AML-193 (cell line): ENCODE measurements at places on chromosomes 11 and 22.

DNA sequence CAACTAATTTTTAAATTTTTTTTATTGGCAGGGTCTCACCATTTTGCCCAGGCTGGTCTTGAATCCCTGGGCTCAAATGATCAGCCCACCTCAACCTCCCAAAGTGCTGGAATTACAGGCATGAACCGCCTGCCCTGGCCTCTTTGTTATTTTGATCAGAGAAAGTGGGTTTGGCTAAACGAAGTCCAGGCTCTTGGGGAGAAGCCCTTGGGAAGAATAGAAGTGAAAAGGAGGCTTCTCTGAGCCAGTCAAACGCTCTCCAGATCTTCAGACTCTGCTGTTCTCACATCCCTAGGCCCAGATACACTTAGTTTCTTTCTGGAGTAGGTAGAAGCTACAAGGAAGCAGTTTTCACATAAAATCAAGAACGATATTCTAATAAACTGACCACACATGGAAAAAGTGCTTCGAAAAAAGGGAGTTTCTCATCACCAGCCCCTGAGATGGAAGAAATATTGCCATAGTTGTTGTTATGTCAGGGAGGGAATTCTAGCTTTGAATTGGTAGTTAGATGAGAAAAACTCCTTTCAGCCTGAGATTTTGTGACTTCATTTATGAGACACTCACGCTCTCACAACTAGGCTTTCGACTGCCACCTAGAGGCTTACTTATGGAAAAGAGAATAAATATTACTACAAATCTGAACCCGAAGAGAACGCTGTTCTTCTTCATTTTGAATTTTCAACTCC, 41.7 kb upstream of the AQP11 start:
- peak; percentile 59 for DNase-seq

DNA sequence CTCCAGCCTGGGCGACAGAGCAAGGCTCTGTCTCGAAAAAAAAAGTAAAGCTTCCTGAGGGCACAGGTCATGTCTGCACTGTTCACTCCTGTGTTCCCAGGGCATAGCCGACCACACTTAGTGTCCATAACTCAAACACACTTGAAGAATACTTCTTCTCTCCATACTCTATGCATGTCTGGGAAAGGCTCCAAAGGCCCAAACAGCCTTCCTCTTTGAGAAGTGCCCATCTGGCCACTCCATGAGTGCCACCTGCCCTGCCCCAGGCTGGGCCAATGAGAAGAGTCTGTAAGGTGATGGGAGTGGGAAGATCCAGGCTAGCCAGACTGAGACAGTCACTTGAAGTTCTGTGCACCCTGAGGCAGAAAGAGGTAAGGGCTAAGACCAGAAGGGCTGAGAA, 24.7 kb downstream of the DGCR2 start:
- no peak for DNase-seq

DNA sequence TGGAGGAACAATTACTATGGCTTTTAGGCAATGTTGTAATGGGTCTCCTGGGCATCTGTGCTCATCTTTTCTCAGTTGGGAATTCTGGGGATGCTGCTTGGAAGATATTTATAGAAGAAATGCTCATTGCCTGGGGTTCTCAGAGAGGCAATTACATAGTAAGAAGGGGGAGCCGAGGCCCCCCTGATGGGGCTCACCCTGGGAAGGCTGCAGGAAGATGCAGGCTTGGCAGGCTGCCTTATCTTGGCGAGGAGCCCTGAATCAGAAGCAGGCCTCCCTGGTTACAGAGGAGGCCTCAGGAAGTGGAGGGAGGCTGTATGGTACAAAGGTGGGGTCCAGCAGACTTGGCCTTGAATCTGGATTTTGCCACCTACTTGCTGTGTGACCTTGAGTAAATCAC, 60.6 kb upstream of the CRYBB3 start:
- no peak for DNase-seq

DNA sequence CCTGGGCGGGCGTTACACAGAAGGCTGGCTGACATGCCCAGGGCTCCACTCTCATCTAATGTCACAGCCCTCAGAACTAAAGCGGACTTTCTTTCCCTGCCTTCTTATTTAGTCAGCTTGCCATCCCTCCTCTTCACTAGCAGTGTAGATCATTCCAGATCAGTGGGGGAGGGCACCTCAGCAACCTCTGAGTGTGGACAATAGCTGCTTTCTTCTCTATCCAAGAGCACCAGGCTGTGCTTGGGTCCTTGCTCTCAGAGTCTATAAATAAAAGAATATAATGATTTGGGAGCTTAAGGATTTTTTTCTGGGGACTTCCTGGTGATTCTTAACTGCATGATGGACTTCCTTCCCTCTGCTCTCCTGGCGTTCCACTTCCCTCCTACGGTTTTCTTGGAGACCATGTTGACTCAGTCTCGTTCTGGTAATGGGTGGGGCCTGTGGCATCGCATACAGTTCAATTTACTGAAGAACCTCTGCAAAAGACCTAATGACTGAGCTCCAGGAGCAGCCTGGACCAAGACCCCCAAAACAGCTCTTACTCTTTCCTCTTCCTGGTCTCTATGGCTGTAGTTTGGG, 2.9 kb upstream of the HMBS start:
- no peak for DNase-seq

DNA sequence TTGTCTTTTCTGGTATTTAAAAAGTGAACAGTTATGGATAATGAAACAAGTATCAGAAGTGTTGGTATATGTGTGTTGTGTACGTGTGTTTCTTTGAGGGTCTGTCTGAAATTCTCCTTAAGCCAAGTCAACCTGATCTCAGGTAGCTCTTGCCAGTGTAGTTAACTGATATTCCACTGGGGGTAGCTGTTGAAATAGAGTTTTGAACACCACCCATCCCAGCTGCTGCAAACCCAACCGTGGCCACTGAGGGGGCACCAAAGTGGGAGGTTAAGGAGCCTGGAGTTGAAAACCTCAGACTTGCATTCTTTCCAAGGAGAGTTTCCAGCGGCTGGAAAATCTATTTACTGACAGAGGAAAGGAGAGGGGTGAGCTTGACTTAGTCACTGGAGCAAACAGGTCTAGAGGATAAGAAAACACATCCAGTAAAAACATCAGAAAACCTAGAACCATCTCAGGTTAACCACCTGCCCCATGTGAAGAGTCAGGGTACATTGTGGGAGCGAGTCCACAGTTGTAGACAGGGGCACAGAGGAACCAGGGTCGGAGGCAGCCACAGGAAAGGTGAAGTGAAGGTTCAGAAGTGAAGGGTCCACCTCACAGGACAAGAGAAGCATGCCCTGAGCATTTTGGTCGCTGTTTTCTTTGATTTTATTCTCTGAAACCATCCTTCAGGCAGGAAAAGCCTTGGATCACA, 8.8 kb upstream of the CUL5 start:
- DNase-seq, result peak; percentile 23

DNA sequence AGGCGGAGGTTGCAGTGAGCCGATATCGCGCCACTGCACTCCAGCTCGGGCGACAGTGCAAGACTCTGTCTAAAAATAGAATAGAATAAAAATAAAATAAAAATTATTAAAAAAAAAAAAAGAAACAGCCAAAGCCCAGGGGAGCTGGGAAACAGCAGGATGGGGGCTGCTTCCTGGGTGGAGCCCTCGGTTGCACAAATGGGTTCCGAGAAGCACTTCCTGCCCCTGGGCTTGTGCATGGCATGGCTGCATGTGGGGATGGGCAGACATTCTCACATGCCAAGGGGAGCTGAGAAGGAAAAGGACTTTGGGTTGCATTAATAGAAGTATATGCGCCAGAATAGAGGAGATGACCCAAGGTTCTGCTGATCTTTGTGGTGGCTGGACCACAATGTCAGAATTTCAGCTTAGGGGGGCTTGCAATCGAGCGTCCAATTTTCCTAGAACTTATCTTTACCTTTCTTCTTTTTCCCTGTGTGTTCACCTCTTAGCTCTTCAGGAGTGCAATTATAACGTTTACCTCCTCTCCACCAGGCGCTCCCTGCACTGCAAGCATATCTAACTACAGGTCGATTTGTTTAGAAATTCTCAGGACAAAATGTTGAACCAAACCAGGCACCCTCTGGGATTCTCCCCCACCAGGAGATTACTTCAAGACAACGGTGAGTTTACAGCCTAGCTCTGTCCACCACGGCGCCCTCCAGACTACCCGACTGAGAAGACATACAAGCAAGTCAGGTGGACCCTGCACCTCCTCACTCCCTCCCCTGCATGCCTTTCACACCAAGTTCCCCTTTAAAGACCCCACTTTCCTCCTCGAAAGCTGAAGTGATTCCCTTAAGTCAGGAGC, 53.2 kb downstream of the SHISAL1 start:
- DNase-seq, result no peak

- DNase-seq, result peak; percentile 21
Observed at GRCh38 chr11:119729951-119730613, 1.1 kb upstream of the NECTIN1 start.

DNA sequence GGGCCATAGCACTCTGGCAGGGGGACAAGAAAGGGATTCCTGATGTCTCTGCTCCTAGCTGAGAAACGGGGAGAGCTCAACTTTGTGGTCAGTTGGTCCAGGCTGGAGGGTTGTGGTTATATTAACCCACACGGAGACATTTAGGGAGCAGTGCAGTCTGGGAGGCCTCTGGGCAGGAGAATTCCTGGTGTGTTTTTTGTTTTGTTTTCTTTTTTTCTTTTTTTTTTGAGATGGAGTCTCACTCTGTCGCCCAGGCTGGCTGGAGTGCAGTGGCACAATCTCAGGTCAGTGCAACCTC, 88.0 kb upstream of the SHISAL1 start:
- no peak for DNase-seq

GRCh38 chr11:46307785-46308341, 30.4 kb downstream of the CREB3L1 start:
- DNase-seq, result no peak

DNA sequence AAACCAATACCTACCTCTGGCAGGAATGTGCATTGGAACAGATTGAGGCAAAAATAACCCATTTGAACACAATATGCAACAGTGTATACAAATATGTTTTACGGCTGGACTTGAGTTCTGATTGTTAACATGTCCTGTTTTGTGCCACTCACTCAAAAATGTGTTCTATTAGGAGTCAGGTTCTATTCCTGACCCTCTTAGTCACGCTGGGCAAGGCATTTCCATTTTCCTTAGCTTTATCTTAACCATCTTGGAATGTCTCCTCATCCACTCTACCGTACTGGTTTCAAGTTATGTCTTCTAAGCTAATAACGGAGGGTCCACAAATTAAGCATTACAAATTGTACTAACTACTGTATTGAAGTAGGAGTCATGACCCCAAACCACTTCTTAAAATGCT, 78.6 kb downstream of the MAML2 start:
- DNase-seq, result no peak

DNA sequence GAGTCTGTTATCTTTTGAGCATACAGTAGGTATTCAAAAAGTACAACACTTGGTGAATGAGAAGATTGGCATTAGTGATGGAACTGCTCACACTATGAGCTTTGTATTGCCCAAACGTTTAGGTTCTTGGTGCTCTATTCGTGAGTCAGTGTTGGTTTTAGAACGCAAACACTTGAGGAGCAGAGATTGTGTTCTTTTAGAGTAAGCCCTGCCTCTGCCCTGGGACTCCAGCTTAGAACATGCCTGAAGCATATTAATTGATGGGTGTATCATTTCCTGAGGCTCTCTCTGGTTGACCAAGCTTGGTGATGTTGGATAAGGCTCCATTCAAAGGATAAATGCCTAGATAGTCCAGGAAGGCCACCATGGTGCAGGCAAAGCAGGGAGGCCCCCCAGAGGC, 10.9 kb downstream of the MTNR1B start:
- DNase-seq, result no peak

DNA sequence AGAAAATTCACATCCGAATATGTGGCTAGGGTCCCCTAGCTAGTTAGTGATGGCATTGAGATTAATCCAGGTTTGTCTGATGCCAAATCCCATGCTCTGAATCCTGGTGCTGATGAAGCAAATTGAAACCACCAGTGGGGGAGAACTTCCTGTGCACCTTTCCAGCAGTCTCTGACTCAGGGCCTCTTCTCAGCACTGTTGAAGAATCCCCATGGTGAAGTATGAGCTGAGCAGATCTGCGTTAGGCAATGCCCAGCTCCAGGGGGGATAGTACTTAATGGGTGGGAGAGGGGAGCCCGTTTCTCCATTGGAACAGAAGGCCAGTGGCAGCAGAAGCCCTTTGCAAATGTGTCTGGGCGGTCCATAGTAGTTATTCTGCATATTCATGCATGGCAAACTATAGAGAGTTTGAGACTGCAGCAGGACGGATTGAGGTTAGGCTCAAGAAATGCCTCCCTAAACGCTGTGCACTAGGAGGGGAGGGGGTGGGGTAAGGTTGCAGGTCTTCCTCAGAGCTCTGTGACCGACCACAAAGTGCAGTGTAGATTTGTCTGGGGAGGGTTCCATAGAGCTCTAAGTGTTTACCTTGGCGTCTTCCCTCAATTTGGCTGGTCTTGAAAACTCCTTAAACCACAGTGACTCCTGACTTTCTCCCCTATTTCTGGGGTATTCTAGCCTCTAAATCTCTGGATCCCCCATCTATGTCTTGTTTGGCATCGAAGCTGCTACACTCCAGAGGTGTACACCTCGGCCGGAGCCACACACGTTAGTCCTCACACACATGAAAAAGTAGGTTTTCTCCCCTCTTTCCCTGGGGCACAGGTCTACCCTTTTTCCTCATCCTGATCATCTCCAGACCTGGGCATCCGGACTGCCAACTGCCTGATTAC, 4.8 kb downstream of the POU2F3 start:
- DNase-seq, result no peak

GRCh38 chr11:63534076-63534475, 2.5 kb upstream of the PLAAT4 start:
- DNase-seq, result no peak

DNA sequence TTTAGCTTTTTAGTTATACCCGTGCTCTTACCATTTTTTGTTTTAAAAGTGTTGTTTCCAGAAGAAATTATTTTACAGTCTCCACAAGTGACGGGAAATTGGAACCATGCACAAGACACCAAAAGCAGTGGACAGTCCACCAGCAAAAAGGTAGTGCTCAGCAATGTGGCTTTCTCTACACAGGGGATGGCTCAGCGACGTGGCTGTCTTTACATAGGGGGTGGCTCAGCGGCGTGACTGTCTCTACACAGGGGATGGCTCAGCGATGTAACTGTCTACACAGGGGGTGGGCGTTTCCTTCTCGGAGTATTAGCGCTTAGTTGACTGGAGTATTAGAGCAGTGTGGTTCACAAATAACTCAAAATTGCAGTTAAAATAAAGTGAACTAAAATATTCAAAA, 36.0 kb upstream of the PANX2 start:
- no peak for DNase-seq
